Cortex of kidney (tissue), 1 donor: ENCODE measurements at places on chromosomes 13 and 19.

GRCh38 chr13:99085808-99086266 is 108.0 kb upstream of the DOCK9 start:
- DNase-seq, result no peak

GRCh38 chr13:33125821-33126570 is 109.8 kb downstream of the KL start:
- DNase-seq, result no peak

DNA sequence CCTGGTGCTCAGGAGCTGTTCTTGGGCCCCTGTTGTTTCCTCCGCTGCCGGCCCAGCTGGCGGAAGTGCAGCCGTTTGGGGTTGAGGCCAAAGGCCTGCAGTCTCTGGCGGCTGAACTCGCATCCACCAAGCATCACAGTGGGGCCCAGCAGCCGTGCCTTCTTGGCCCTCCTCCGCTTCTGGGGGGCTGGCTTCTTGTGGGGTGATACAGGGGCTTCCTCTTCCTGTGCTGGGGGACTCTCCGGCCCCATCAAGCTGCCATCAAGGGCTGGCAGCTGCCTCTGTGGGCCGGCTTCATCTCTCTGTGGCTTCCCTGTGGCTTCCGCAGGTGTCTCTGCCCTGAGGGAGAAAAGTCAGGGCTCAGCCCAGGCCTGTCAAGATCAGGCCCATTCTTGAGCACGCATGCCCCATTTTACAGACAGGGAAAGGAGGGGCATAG is 10.3 kb downstream of the ATG4D start:
- no peak for DNase-seq

GRCh38 chr19:56125806-56126590 is 4.9 kb upstream of the ZNF787 start:
- DNase-seq, result no peak

DNA sequence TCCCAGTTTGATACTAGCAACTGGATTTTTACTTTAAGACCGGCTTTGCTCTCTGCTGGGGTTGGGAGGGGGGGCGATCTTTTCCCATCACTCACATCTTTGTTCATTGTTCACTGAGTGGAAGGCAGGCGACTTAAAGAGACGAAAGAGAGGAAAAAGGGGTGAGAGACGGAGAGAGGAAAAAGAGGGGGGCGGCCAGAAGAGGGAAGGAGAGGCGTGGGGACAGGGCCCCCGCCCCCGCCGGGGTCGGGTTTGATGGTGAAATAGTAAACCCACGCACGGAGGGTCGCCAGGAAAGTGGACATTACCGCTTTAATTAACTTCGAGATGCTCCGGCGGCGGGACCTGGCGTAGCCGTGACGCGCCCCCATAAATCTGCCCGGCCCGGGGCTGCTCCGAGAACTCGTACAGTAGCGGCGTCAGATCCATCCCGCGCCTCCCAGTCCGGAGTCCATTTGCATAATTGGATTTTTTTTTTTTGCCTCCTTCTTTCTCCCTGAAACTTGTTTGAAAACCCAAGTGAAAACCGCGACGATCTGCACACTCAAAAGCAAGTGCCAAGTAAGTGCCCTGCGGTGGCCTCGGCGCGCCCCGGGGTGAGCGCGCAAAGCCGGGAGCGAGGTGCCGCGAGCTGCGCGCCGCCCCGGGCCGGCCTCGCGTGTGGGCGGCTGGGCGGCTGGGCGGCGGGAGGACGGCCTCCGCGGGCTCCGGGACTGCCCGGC is 143.9 kb upstream of the ZNF536 start:
- DNase-seq, result no peak

DNA sequence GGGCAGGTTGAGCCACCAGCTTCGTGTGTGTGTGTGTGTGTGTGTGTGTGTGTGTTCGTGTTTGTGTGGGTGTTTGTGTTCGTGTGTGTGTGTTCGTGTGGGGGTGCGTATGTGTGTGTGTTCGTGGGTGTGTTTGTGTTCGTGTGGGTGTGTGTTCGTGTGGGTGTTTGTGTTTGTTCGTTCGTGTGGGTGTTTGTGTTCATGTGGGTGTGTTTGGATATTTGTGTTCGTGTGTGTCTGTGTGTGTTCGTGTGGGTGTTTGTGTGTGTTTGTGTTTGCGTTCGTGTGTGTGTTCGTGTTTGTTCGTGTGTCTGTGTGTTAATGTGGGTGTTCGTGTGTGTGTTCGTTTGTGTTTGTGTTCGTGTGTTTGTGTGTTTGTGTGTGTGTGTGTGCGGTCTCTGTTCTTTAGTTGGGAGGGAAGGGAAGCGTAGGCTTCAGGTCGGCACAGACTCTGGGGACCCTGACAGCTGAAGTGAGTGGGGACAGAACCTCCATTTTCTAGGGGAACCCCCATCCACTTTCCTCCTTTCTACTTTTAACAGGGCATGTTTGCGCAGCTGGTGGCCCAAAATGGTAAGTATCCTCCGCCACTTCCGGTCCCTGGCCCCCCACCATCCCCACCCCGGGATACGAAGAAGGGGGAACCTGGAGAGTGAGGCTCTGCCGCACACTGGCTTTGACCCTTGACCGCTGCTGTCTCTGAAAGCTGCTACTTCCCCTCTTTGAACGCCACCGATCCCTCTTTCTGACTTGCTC is 1.6 kb downstream of the TNFSF9 start:
- no peak for DNase-seq

DNA sequence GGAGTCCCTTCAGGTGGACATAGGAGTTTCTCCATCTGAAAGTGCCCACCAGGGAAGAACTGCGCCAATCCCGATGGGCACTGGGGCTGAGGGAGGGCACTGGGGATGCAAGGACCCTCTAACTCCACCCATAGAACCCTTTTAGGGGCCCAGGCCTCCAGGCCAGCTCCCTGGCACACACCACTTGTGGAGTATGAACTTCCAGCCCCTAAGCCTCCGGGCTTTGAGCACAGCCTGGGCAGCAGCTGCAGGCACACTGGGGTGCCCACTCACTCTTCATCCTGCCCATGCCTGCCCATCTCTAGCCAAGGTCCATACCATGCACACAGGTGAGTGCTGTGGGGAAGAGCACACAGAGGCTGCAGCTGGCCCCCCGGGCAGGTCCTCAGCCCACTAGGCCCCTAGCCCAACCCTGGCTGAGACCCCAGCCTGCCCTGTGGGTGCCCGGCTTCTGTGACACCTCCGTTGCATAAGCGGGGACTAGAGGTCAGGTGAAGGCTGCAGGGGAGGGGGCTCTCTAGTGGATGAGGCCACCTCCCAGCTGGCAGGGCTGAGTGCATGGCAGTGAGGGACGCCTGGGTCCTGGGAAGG is 14.6 kb upstream of the SLC7A10 start:
- DNase-seq, result no peak

DNA sequence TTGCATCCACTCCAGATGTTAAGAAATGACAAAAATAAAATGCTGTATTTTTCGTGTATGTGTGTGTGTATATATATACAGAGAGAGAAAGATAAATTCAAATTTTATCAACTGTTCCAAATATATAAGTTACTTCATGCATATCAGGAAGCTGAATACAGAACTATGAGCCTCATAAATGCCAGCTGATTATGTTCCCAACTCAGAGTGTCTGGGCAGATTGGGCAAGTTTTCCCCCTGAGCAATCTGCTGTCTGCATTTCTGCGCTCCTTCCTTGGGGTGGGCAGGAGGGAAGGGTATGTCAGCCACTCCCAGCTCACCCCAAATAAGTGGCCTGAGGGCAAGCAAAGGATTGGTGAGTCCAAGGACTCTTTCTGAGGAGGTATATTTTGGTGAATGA is 154.1 kb downstream of the DCLK1 start:
- DNase-seq, result no peak

DNA sequence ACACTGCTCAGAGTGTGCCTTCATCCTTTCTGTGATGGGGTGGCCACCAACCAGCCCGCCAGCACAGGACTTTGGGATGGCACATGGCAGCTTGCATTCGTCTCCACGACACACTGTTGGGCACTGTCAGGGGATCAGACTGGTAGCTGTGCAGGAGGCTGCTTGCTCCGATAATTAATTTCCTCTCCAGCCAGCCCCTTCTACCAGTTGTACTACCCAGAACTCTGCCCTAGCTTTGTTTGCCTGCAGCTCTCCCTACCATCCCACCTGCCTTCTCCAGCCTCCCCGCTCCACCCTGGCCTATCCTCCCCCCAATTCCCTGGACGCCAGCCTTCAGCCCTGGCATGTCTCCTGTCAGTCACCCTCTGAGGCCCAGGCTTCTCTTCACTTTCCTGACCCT is 228.3 kb downstream of the TSHZ3 start:
- DNase-seq, result no peak

GRCh38 chr19:30173593-30174356 is 198.4 kb upstream of the ZNF536 start:
- DNase-seq, result no peak

- no peak for DNase-seq
Measured at GRCh38 chr19:28963486-28964250, 249.3 kb downstream of the UQCRFS1 start.

GRCh38 chr19:58054901-58055874 is 3.9 kb upstream of the ZNF135 start:
- no peak for DNase-seq

DNA sequence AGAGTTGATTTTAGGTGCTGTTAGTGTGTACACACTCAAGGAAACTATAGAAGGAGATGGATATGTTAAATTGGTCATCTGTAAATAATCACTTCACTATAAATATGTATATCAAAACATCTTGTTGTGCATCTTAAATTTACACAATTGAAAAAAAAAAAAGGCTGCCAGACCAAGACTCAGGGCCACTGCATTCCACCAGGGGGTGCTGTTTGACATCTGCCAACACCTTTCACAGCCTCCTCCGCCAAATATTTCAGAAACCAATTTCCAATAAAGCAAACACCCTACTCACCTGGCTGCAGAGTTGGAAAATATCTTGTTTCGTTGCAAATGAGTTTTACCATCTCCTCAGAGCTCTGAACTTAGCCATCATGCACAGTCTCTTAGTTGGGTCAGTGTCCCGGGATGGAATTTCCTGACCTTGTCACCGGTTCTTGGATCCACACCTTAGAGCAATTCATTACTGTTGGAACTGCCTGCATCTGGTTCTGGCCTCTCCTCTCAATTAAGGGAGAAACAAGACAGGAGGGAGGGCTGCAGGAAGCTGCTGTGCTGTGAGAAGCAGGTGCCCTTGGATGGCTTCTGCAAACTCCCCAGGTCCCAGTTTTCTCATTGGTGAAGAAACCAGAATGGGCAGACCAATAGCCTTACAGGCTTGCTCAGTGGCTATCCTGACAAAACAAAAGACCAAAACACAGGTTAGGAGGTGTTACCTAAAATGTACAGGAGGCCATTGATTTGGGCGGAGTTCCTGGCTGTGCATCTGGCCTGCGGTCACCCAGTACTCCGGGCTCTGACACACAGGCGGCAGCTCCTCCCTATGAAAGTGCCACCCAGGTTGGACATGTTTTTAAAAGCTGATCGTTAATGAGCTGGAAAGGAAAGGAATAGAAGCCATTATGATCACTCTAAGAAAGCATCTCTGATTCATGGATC is 746.6 kb downstream of the UQCRFS1 start:
- DNase-seq, result no peak

DNA sequence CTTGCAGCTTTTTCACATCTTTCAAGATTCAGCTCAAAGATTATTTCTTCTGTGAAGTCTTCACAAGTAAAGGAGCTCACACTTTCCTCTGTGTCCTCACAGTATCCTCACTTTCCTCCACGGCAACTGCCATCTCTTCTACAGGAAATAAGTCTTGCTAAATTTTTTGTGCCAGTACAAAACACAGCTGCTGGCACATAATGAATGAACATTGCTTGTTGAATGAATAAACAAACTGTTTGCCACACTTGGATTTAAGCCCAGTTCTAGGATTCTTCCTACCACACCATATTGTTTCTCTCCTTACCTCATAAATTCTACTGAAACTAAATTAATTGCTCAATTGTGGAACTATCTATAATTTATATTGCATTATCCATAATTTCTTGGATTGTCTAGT is 59.5 kb downstream of the RAP2A start:
- no peak for DNase-seq

GRCh38 chr13:46647512-46648065 is 94.6 kb downstream of the LRCH1 start:
- DNase-seq, result no peak

DNA sequence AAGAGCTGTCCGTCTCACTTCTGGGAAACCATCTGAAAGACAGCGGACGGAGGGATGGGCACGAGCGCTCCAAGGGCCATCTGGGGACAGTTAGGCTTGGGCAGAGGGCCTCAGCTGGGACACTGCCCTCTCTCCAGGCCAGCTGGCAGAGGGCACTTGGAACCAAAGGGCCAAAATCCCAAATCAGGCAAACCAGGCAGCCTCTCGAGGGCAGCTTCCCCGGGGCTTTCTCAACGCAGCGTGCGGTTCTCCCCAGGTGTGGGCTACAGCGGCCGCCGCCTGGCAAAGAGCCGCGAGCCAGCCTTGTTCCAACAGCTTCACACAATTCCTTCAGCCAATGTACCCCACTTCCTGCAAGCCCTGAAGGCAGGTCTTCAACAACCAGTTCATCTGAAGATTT is 5.0 kb downstream of the MLLT1 start:
- DNase-seq, result no peak

- DNase-seq, result no peak
Measured at GRCh38 chr13:74550039-74550438, 415.8 kb upstream of the KLF12 start.

DNA sequence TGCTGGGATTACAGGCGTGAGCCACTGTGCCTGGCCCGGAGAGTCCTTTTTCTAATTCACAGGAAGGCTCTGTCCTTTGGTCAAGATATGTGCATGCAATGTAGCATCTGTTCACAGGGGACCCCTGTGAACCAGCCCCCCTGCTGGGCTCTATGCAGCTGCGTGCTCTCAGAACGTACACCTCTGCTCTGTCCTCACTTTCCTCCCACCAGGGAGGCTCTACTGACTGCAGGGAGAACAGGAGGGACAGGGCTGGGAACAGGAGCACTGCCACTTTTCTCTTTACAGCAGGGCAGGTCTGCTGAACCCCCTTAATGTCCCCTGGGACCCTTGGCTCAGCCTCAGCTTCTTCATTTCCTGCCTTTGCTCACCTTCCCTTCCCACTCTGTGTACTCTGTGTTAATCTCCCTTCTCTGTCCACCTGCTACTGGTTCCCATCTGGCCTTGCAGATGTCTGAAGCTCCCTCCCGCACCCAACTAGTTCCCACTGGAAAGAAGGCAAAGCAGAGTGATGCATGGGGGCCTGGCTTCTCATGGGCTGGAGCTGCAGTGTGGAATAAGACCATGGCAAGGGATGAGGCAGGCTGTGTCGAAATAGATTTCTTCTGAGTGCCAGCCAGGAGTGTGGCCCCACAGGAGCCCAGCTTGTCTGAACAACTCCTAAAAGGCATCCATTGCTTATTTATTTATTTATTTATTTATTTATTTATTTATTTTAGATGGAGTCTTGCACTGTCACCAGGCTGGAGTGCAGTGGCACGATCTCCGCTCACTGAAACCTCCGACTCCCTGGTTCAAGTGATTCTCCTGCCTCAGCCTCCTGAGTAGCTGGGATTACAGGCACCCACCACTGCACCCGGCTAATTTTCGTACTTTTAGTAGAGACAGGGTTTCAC is 7.2 kb downstream of the ADGRE2 start:
- no peak for DNase-seq

- DNase-seq, result no peak
Measured at GRCh38 chr19:45059258-45059965, 16.9 kb downstream of the ZNF296 start.

DNA sequence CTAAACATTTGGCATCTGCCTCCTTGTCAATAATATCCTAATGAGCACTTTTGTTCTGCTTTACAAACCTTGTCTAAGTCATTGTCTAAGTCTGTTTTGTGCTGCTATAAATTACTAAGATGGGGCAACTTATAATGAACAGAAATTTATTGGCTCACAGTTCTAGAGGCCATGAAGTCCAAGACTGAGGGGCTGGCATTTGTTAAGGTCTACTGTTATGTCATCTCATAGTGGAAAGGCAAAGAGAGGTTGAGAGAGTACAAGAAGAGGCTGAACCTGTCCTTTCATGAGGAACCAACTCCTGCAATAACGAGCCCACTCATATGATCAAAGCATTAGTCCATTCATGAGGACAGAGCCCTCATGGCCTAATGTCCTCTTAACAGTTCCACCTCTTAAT is 72.7 kb upstream of the KLF12 start:
- no peak for DNase-seq
